ENCODE measurements at places on chromosomes 11 and 22.

DNA sequence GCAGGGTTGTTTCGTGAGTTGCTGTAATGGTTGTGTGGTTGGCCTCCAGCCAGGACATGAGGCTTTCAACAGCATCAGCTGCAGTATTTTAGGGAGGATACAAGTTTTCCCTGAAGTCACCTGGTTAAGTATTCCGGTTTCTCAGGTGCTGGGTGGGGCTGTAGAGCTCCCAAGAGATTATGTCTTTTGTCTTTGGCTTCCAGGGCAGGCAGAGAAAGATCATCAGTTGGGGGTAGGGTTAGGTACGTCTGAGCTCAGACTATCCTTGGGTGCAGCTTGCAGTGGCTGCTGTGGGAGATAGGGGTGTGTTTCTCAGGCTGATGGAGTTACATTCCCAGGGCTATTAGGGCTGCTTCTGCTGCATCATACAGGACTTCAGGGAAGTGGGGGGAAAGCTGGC, 47.5 kb upstream of the MRGPRX1 start:
- DNase-seq = no peak

DNA sequence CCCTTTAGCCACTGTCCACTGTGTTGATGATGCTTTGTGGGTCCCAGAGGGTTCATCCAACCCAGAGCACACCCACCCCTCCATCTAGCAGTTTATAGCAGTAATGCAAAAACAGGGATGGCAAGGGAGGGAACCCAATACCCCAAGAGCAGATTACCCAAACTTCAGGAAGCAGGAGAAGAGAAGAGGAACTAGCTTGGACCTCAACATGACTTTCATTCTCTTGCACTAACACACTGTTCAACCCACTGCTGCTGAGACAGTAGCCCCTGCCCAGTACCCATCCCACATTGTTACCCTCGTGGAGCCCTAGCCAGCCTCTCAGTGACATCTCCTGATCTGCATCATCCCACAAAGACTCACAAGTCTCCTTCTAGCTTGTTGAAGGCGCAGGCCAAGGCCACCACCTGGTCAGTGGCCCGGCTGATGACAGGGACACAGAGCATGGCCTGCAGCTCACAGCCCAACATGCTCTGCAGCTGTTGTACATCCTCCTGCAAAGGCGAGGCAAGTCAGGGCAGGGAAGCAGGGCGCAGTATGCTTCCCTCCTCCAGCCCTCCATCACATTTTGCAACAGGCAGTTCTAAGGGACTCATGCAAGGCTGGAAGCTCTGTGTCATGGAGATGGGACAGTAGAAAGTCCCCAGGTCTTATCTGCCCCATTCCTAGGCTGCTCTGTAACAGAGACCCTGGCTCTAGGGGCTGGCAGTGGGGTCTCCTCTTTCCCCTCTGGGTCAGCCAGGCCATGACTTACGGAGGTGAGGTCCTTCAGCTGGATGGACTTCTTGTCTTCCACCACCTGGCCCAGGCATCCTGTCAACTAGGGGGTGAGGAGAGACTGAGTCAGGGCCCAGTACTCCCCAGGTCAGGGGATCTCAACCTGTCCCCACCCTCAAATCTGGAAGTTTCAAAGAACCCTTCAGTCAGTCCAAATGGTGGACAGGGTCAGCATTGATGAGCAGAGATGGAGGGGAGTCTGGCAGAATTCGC, 85.5 kb downstream of the PDE2A start:
- DNase-seq = no peak

DNA sequence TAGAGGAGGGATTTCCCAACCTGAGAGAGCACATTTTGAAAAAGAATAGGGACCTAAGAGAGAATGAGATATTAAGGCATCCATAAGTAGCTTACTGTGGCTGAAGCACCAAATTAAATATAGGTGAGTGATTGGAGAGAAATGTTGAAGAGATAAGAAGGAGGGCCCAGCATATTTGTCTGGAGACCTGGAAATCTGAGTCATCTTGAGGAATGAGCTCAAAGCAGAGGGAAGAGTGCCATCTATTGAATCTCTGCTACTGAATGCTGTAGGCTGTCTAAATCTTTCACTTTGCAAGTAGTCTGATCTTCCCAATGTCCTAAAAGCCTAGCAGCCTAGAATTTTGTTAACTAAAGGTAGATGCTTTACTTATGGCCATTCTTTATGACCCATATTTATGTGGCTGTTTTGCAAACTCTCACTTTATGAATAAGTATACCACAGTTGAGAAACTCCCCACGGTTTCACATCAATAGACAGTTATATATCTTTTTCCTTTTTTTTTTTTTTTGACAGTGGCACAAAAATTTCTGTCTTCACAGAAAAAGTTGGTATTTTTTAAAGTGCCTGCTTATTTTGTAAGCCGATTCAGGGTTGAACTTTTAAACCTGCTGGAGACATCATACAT, 2093.5 kb downstream of the LRRC4C start:
- no peak for DNase-seq

DNA sequence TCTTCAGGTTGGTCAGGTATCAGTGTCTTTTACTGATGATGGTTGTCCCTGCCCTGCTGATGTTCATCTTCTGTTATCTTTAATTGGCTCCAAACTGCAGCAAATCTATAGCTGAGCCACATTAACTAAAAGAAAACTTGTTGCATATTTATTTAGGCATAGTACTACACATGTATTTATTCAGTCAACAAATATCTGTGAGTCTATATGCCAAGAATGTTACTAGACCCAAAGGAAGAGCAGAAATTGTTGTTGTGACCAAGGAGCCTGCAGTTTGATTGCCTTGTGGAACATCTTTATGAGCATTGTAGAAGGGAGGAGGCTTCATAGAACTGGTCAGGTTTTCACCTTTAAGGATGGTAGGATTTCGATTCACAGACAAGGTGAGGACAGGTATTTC, 10.1 kb downstream of the BMAL1 start:
- DNase-seq = no peak

GRCh38 chr22:37566329-37566837, 6.1 kb downstream of the CDC42EP1 start:
- no peak for DNase-seq

GRCh38 chr22:43919106-43919973, 4.3 kb upstream of the PNPLA3 start:
- no peak for DNase-seq

GRCh38 chr22:32815943-32816342, 14.4 kb downstream of the TIMP3 start:
- no peak for DNase-seq

DNA sequence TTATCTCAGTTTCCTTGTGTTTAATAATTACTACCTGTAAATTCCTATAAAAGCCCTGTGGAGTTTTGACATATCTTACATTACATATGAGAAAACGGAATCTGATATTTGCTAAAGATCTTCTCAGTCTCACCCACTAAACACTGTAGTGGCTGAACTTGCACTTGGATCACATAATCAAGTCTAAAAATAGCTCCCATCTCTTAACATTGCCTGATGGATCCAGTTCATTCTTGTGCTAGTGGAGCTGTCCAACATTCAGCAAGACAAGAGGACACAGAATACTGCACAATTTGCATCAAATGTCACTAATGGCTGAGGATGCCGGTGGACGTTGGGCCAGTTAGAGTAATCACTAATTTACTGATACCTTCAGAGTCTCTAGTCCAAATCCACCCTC, 569.9 kb upstream of the ANO5 start:
- no peak for DNase-seq

DNA sequence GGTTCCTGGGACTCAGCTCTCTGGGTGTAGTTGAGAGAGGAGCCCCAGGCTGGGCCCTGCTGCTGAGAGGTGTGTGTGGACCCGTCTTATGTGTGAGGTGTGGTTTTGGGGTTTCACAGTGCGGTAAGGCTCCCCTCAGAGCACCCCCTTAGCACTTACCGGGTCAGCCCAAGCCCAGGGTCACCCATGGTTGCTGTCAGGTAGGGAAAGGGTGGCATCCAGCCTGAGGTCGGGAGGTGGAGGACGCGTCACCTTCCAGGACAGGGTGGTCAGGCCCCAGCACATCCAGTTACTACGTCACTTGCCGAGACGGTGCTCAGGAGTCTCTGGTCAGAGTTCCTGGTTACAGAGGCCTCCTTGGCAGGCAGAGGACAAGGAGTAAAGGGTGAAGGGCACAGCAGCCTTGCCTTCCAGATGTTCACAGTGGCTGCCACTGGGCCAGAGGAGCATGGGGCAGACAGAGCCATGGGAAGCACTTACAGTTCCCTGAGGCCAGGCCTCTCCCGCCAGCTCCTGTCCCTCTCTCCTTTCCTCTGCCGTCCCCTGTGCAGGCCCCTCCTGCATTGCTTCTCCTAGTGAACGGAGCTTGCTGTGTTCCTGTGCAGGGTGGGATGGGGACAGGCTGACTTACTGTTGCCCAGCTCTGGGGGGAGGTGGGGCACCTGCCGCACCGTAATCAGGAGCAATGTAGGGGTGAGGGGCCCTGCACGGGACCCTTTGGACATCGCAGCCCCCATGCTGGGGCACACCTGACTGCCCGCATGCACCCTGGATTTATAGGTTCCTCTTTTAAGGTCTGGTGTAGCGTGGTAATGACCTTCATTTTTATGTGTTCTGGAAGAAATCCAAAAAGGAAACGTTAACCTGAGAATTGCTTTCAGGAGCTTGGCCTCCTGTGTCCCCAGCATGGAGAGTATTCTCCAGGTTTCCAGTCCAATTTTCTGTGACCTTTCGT, 285.9 kb downstream of the TBC1D22A start:
- DNase-seq = no peak
